ENCODE measurements at places on chromosomes 1 and 21. TPM values are rescaled to one million over a fixed set of nuclear protein-coding genes. Genes with fewer than 3 reads are reported as not detected.

- DNase-seq = no peak
- no peaks in the 10 kb centered on the region for H3K4me1 ChIP-seq
- no peaks in the 10 kb centered on the region for H3K27me3 ChIP-seq
- no peaks in the 10 kb centered on the region for H3K36me3 ChIP-seq
- H3K4me3 ChIP-seq = no peak overlapping the region
Measured at GRCh38 chr1:175482071-175482451, 261.3 kb downstream of the TNR start.

The REN gene
- polyA plus RNA-seq = not detected

GRCh38 chr1:24683713-24684162, 40.6 kb downstream of the SRRM1 start:
- 0 out of 2 replicates have a peak, but pooled peaks cover 7% of the 10 kb centered on the region for H3K4me1 ChIP-seq
- no peak for DNase-seq
- H3K4me3 ChIP-seq = no peak overlapping the region
- no peak overlapping the region for H3K27ac ChIP-seq
- H3K27me3 ChIP-seq = no peaks in the 10 kb centered on the region
- H3K36me3 ChIP-seq = no peaks in the 10 kb centered on the region

The INKA2 gene
- polyA plus RNA-seq = 1.2 TPM

GRCh38 chr1:175715742-175716141, 27.7 kb downstream of the TNR start:
- H3K4me1 ChIP-seq = peaks cover 51% of the 10 kb centered on the region
- no peaks in the 10 kb centered on the region for H3K36me3 ChIP-seq
- no peak overlapping the region for H3K4me3 ChIP-seq
- no peak overlapping the region for H3K27ac ChIP-seq

DNA sequence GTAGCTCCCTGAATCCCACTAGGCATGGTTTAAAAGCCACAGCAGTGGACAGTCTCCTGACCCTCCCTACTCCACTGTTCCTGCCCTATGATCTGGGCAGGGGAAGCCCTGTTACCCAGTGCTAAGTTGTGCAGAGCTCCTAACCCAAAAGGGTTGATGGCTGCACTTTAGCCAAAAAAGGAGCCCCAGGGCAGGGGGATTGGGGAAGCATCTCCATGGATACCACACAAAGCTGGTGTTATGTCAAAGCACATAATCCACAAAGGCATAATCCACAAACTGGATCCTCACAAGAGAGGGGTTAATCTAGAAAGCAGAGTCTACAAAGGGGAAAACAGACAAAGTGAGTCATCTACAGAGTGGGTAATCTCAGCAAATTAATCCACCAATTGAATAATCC, 5.7 kb downstream of the RSPO1 start:
- no peak for DNase-seq
- no peaks in the 10 kb centered on the region for H3K4me1 ChIP-seq
- no peak overlapping the region for H3K27ac ChIP-seq
- no peak overlapping the region for H3K4me3 ChIP-seq
- no peaks in the 10 kb centered on the region for H3K36me3 ChIP-seq
- H3K27me3 ChIP-seq = peaks cover 65% of the 10 kb centered on the region

GRCh38 chr1:39896909-39897685, 4.6 kb downstream of the MYCL start:
- no peak overlapping the region for H3K4me3 ChIP-seq
- no peaks in the 10 kb centered on the region for H3K36me3 ChIP-seq
- peaks cover 8% of the 10 kb centered on the region for H3K27me3 ChIP-seq
- no peak overlapping the region for H3K27ac ChIP-seq
- DNase-seq = no peak

The DPT gene
- 0.32 TPM for polyA plus RNA-seq

GRCh38 chr1:51990478-51990965, at the start of gene RAB3B:
Gene RAB3B (minus strand): TSS chr1:51990700. CDS start chr1:51977117, 13,583 bp downstream.
- H3K36me3 ChIP-seq = no peaks in the 10 kb centered on the region
- H3K4me1 ChIP-seq = peaks cover 7% of the 10 kb centered on the region

DNA sequence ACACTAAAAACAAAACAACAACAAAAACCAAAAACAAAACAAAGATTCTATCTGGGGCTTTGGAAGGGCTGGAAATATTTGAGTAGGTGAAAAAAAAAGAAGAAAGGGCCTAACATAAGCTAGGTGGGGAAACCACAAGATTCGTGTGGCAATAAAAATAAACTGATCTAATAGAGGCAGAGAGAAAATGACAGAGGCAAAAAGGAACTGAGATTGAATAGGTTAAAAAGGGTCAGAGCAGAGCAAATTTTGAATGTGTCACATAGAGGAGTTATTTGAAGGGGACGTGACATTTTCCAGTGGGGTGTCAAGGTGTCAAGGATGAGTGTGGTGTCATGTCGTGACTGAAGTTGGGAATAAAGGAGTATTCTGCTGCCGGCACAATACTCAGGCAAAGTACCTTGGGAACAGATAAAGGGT, 65.2 kb upstream of the RALGPS2 start:
- DNase-seq = no peak
- no peaks in the 10 kb centered on the region for H3K27me3 ChIP-seq
- H3K4me1 ChIP-seq = no peaks in the 10 kb centered on the region
- H3K27ac ChIP-seq = no peak overlapping the region
- H3K4me3 ChIP-seq = no peak overlapping the region
- H3K36me3 ChIP-seq = no peaks in the 10 kb centered on the region

DNA sequence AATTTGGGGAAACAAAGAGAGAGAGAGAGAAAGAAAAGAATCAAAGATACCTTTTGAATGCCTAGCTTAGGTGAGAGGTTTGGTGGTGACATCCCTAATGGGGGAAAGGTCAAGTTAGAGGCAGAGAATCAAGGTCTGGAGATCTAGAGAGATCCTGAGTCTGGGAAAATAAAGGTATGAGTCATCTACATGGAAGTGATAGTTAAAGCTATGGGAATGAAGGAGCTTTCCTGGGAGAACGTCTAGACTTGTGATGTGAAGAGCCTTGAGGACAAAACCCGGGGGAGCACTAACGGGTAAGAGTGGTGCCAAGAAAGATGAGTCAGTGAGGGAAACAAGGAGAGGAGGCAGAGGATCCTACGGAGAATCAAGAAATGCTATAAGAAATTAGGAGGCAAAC, 110.8 kb upstream of the RUNX1 start:
- DNase-seq = no peak
- no peaks in the 10 kb centered on the region for H3K27me3 ChIP-seq
- no peaks in the 10 kb centered on the region for H3K4me1 ChIP-seq
- no peak overlapping the region for H3K27ac ChIP-seq
- H3K36me3 ChIP-seq = no peaks in the 10 kb centered on the region
- no peak overlapping the region for H3K4me3 ChIP-seq

DNA sequence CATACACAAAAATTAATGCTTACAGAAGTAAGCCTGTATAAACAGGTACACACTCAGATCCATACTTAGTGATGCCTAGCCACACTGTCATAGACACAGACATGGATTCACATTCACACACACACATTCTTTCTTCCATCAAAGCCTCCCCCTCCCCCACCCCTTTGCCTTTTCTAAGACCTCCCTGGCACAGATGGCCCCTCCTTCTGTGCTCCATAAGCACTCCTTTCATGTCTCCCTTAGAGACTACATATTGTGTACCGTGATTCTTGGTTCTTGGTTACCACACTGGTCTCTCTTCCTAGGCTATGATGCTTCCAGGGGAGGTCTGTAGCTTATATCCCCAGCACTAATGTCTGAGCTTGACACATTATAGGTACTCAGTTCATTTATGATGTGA, 2.0 kb upstream of the NHLH2 start:
- H3K36me3 ChIP-seq = no peaks in the 10 kb centered on the region
- no peak overlapping the region for H3K4me3 ChIP-seq
- DNase-seq = no peak
- peaks cover 2% of the 10 kb centered on the region for H3K4me1 ChIP-seq
- peaks cover 11% of the 10 kb centered on the region for H3K27me3 ChIP-seq

DNA sequence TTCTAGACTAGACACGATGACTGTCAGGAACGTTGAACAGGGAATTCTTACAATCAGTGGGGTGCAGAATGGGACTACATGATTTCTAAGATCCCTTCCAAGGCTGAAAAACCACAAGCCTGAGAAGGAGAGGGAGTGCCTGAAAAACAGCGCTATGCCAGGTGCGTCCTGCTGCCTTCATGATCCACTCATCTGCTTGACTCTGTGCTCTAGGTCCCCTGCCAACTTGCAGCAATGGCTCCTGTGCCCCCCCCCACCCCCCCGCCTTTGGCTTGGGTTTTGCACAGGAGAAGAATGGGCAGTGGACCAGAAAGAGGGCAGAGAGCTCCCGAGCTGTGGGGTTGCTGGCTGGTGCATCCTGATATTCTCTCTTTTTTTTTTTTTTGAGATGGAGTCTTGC, 5.9 kb downstream of the SLC2A7 start:
- H3K27me3 ChIP-seq = no peaks in the 10 kb centered on the region
- no peaks in the 10 kb centered on the region for H3K36me3 ChIP-seq
- H3K4me3 ChIP-seq = no peak overlapping the region
- no peaks in the 10 kb centered on the region for H3K4me1 ChIP-seq
- no peak overlapping the region for H3K27ac ChIP-seq
- DNase-seq = no peak

The MCOLN2 gene
- not detected for polyA plus RNA-seq

DNA sequence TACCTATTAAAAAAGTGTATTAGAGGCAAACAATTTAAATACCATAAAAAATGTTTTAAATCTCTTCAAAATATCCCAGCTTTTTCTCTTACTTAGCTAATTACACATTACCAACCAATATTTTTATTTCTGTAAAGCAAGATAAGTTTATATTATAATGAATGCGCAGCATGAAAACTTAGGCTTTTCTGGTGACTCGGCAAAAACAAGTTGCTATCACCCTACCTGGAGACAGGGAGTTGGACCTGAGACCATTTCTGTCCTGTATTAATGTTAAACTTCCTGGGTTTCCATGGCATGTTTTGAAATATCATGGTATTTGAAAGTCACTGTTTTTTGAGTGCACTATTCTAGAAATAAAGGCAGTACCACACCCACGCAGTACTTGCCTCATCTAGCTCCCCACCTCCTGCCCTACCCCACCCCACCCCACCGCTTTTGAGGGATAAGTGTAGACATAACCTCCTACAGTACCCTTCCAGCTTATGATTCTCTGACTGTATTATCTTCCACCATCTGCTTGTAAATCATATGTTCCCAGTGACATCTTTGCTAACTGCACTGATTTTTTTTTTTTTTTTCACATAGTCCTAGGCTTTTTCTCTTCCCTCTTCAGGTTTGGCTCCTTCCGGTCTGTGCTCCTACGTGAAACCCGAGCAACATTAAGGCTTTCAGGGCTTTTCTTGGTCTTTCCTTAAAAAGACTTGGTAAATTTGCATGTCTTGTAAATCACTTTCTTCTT, 77.5 kb downstream of the PHTF1 start:
- no peak overlapping the region for H3K4me3 ChIP-seq
- 0 out of 2 replicates have a peak, but pooled peaks cover 3% of the 10 kb centered on the region for H3K4me1 ChIP-seq
- H3K27me3 ChIP-seq = no peaks in the 10 kb centered on the region
- peak overlapping the region; percentile 34 for H3K27ac ChIP-seq
- no peak for DNase-seq

The AK5 gene
- polyA plus RNA-seq = 22.9 TPM

DNA sequence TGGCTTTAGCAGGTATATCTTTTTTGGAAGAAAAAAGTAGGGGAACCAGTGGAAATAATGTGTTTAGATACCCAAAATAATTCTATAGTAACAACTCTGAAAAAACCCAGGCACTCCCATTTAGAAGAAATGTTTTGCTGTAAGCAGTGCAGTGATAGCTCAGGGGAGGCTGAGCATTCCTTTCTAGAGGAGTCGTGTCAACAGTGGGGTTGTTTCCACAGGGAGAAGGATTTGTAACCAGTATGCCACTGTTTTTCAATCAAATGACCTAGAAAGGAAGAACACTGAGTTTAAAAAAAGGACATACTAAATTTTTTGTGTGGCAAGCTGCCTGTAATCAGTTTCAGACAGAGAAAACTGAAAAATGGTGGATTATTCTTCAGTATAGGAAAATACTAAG, 2.4 kb downstream of the PGD start:
- H3K36me3 ChIP-seq = peaks cover 21% of the 10 kb centered on the region
- no peak for DNase-seq
- H3K27ac ChIP-seq = peak overlapping the region; percentile 39
- H3K4me1 ChIP-seq = peaks cover 26% of the 10 kb centered on the region
- no peaks in the 10 kb centered on the region for H3K27me3 ChIP-seq

GRCh38 chr1:23489842-23490241, 5.9 kb upstream of the ASAP3 start:
- no peak overlapping the region for H3K27ac ChIP-seq
- no peak for DNase-seq
- no peaks in the 10 kb centered on the region for H3K4me1 ChIP-seq
- H3K27me3 ChIP-seq = no peaks in the 10 kb centered on the region
- H3K4me3 ChIP-seq = no peak overlapping the region

The NCF2 gene
- 6.0 TPM for polyA plus RNA-seq

DNA sequence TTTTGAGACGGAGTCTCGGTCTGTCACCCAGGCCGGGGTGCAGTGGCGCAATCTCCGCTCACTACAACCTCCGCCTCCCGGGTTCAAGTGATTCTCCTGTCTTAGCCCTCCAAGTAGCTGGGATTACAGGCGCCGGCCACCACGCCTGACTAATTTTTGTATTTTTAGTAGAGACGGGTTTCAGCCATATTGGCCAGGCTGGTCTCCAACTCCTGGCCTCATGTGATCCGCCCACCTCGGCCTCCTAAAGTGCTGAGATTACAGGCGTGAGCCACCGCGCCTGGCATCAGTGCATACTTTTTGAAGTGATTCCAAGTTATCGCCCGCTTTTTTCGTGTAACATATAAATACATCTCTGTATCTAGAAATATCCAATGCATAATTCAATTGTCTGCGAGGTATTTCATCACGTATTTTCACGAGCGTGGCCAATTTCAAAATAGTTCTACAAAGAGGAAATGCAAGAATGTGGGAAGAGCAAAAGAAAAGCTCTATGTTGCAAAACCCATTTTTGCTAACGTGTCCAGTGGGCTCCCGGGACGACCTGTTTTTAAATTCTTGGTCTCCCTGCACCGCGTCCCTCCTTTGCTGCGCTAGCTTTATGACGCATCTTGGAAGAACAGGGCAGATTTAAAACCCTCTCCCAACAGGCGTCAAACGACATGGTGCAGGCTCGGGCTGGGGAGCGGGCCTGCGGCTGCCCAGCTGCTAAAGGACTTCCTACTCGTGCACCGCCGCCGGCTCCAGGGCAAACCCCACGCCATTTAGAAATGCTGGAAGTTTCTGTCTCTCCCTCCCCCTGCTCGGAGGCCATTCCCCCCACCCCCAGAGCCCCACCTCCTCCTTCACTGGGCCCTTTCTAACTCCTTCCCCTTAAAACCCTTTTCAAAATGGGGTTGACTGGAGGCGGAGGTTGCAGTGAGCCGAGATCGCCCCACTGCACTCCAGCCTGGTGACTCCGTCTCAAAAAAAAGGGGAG, 923 bp upstream of the IFNGR2 start:
- no peaks in the 10 kb centered on the region for H3K27me3 ChIP-seq
- H3K36me3 ChIP-seq = no peaks in the 10 kb centered on the region
- peaks cover 7% of the 10 kb centered on the region for H3K4me1 ChIP-seq
- DNase-seq = peak; percentile 78
- peak overlapping the region; percentile 65 for H3K27ac ChIP-seq

- H3K27me3 ChIP-seq = no peaks in the 10 kb centered on the region
- no peak for DNase-seq
- no peak overlapping the region for H3K4me3 ChIP-seq
- H3K27ac ChIP-seq = no peak overlapping the region
- no peaks in the 10 kb centered on the region for H3K4me1 ChIP-seq
- H3K36me3 ChIP-seq = no peaks in the 10 kb centered on the region
Measured at GRCh38 chr21:36097427-36098181, 27.8 kb downstream of the CBR1 start.

- H3K4me3 ChIP-seq = no peak overlapping the region
- H3K27me3 ChIP-seq = no peaks in the 10 kb centered on the region
- H3K27ac ChIP-seq = no peak overlapping the region
Measured at GRCh38 chr1:23407016-23407630, 17.4 kb downstream of the TCEA3 start.
